Activated CD4-positive, alpha-beta T cell treated with anti-CD3 and anti-CD28 coated beads for 1 hour (primary cell): ENCODE measurements at places on chromosomes 3 and 15.

GRCh38 chr3:9230596-9230995, 18.9 kb downstream of the SRGAP3 start:
- no peak for DNase-seq

DNA sequence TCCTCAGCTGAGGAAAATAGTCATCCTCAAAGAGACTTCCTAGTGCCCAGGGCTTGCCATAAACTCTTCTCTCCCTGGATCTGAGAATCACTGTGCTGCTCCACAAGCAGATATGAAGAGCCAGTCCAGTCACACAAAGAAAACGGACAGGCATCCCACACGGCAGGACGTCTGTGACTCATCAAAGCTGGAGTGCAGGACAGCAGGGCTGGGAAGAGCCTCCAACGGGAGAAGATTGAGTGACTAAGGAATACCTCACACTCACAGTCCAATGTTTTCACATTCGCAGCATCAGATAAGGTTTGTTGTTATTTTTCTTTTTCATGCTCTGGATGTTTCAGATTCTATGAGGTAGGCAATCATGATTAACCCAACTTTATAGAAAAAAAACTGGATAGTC, 57.8 kb downstream of the NEK10 start:
- DNase-seq = no peak

DNA sequence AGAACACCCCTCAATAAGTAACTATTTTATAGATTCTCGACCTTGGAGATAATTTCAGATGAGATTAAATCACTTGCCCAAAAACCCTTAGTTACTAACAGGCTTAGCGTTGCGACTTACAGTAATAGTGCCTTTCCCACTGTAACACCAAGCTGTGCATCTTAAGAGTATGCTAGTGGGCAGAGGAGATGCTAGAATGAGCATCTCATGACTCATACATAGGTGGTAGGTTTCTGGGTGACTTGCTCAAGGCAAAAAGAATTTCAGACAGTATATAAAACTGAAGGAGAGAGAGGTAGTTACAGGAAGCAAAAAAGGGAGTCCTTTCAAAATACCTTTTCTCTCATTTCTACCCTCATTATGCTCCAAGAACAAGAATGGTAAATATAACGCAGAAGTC, 3.9 kb downstream of the KATNBL1 start:
- DNase-seq = no peak

- no peak for DNase-seq
Observed at GRCh38 chr3:143139762-143140161, 20.2 kb downstream of the CHST2 start.

- DNase-seq = no peak
Observed at GRCh38 chr15:82986442-82986780, 401 bp downstream of the RAMAC start.

DNA sequence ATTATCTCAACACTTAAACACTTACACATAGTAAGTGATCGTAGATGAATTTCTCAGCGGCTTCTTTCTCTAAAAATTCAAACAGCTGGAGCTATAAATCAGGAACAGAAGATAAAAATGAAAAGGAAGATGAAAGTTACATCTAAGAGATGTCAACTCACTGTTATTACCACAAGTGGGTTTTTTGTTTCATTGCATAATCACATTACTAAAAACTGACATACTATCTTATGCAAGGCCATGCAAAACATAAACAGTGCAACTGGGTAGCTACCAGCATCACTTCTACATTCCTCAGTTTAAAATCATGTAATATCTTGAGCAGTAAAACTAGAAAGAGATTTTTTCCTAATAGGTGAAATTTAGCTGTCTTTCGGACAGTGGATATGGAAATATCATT, 14.9 kb downstream of the MINDY4B start:
- no peak for DNase-seq

GRCh38 chr15:73799466-73799865, 46.3 kb upstream of the INSYN1 start:
- DNase-seq = no peak

DNA sequence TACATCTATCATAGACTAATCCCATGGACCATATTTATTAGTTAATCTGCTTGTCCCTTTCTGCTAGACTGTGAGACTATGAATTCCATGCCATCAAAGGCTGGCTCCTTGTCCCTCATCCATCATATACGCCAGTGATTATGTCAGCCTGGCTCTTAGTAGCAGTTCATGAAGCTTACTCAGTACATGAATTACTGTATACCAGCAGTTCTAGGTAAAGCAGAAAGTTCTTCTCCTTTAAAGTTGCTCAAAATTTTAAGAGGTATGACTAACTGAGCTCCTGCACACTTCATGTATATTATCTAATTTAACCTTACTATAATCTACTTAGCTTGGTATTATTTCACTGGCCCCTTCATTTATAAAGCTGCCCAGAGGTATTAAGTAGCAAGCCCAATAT, 190.9 kb upstream of the TBL1XR1 start:
- no peak for DNase-seq

GRCh38 chr15:72206677-72207000, 9.1 kb upstream of the GRAMD2A start:
- no peak for DNase-seq

DNA sequence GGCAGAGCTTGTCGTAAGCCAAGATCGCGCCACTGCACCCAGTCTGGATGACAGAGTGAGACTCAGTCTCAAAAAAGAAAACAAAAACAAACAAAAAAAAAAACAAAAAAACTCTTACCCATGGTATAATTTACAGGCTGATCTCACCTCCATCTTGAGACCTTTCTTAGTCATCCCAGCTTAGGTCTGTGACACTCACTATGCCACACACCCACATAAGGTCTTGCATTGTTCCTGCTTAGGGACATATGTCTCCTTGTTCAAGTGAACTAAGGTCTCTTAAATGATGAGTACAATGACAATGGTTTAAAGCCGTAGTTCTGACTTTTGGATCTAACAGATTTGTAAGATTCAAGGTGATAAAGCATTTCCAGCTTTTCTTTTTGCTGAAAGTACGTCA, 360.2 kb upstream of the ARHGEF26 start:
- DNase-seq = no peak

DNA sequence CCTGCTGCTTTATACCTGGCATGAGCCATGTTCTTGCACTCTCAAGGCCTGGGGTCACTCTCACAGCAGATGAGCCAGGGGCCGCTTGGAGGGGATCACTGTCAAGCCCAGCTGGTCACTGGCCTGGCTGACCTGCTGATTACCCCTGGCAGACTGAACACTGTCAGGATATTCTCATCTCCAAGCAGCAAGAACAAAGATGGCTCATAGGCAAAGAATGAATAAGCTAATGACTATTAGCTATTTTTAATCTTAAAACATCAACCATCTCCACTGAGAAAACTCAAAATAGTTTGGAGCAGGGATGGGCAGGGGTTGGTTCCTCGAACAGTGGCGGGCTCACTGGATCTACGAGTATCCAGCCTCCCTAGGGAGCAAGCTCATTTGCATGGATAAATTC, 64.4 kb upstream of the ACAN start:
- no peak for DNase-seq

GRCh38 chr3:177529071-177529550, 331.8 kb upstream of the TBL1XR1 start:
- no peak for DNase-seq

DNA sequence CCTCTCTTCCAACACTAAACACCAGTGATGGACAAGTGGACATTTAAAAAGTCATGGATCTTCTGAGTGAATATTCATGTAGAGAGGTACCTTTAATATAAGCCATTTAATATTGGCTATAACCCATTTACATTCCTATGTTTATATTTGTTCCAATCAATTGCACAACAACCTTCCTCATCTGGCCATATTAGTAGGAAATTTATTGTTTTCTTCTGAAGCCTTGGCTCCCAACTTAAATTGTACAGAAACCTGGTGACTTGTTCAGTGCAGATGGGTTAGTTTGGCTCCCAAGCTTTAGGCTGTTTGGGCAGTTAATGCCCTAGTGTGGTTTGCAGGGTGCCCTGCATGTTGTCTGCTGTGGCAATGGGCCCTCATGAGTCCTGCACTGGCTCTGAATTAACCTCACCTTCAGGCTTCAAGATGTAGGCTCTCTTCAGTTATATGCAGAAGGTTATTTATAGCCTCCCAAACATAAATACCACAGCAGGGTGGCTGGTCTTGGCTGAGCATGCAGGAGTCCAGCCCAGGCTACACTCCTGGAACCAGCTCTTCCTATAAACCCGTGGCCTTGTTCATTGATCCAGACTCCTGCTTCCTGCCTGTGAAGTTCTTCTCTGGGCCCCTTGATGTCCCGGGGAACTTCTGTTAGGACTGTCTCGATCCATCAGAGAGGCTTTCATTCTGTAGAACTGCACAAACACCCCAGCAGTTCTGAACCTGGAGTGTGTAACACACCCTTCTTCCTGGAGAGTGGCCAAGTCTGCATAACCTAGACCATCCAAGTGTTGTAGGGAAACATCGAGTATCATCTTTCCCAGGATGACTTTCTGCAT, 57.0 kb downstream of the DUT start:
- no peak for DNase-seq

GRCh38 chr3:18445401-18446148, 20.4 kb upstream of the SATB1 start:
- peak; percentile 59 for DNase-seq

DNA sequence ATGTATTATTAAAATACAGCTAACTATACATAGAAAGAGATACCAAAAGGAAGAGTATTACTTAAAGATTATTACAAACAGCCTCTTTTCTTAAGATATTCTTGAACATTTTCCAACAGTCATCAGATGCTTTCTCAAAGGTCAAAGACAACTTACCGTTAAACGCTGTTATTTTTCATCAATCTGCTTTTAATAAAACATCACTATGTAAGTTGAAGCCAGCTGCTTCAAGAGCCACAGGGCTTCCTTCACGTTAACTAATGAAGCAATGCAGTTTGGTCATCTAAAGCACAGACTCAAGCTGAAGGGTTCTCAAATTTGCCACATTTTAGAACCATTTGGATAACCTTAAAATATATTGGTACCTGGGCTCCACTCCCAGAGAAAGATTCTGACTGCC, 578.8 kb downstream of the ROBO2 start:
- DNase-seq = no peak

- DNase-seq = no peak
Observed at GRCh38 chr3:4981665-4982494, 2.6 kb downstream of the BHLHE40 start.

- no peak for DNase-seq
Observed at GRCh38 chr3:28348265-28348628, 274 bp upstream of the ZCWPW2 start.

DNA sequence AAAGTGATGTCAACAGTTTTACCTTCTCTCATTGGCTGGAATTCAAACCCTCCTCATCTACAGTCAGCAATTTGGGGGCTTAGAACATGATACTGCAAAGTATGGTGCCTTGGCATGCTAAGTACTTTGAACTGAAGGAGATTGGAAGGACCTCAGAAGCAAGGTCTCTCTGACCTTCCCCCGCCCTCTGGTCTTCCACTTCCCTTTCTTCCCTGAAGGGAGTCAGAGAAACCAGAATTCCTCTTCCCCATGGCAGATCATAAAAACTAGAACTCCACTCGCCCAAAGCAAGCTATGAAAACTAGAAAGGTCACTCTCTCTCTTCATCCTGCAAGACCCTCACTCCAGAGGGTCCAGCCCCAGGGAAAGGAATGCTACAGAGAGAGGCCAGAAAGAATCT, 64.2 kb downstream of the CD200R1L start:
- DNase-seq = no peak

DNA sequence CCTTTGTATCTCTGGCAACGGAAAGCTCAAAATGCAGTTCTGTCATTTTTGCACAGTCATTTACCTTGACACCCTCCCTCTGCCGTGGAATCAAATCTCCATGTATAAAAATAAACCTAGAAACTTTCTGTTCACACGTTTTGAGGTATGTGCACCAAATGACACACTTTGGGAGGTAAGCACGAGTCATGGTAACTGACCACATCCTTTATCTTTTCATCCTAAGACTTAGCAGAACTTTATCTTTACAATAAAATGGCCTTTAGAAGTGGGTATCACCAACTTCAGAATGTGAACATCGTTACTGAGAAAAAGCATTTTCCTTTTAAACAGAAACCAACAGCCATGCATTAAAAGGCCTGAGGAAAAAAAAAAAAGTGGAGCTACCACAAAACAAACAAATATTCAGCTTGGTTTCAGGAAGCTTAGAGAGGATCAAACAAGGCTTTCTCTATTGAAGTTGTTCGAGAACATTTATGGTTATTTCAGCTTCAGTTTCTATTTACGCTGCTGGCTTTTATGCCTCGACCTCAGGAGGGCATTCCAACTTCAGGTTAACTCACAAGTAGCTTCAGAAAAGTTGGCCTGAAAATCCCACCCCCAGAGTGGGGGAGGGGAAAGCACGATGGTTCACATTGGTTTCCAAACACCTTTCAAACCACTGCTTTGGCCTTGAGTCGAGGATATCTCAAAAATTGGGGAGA, 171.1 kb upstream of the ICE2 start:
- no peak for DNase-seq

- no peak for DNase-seq
Observed at GRCh38 chr15:61339516-61339915, 110.4 kb upstream of the RORA start.

DNA sequence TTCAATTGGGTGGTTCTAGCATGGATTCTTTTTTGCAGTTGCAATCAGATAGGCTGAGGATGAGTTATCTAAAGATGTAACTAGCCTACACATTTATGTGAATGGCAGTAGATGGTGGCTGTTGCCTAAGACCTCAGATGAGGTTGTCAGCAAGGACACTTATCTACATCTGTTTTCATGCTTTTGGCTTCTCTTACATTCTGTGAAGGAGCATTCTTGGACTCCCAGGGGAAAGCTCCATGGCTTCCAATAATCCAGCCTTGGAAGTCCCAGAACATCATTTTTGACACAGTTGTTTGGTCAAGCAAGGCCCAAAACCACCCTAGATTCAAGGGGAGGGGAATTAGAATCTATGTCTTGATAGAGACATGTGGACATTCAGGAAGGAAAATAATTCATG, 332.2 kb upstream of the RBMS3 start:
- DNase-seq = no peak

DNA sequence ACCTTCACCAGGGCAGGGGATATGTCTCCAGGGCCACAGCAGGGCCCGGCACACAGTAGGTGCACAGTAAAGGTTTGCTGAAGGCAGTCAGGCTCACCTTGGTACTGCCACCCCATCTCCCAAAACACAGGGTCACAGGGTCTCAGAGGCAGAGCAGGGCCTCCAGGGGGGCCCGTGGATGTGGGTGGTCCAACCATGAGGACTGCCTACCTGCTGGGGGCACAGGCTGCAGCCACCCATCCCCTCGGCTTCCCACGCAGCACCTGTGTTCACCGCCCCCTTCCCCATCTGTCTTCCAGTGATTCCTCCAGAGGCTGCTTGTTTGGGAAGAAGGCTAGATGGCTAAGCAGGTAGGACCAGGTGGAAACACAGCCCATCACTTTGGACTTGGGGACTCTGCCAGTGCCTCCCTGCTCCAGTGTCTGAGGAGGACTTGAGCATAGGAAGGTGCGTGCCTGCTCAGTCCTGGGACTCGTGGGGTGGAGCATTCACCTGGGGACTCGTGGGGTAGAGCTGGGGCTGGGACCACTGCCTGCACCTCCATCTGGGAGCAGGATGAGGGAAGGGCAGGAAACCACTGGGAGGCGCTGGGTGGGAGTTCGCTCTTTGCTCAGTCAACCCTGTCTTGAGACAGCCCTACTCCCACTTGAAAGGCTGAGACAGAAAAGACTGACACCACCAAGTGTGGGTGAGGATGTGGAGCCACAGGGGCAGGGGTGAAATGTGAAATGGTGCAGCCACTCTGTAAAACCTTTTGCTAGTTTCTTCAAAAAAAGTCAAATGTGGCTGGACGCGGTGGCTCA, 18.8 kb upstream of the PLXND1 start:
- DNase-seq = no peak
